Activated T-helper 9 cell treated with anti-CD3 and anti-CD28 coated beads, Interleukin-2, amount 50 U/mL, for 16 hours (primary cell): ENCODE measurements at places on chromosomes 1 and 21.

- no peak for DNase-seq
These were observed 104.3 kb downstream of the LACTBL1 start for GRCh38 chr1:22868331-22868730.

- DNase-seq, result no peak
These were observed 332.4 kb upstream of the ZP4 start for GRCh38 chr1:238223076-238223640.

- no peak for DNase-seq
These were observed 17.9 kb upstream of the PWP2 start for GRCh38 chr21:44089001-44089911.

- no peak for DNase-seq
These were observed 39.3 kb upstream of the TENT5C start for GRCh38 chr1:117566556-117566955.

GRCh38 chr1:161019751-161020495 lies 1.0 kb downstream of the F11R start:
- DNase-seq, result no peak

DNA sequence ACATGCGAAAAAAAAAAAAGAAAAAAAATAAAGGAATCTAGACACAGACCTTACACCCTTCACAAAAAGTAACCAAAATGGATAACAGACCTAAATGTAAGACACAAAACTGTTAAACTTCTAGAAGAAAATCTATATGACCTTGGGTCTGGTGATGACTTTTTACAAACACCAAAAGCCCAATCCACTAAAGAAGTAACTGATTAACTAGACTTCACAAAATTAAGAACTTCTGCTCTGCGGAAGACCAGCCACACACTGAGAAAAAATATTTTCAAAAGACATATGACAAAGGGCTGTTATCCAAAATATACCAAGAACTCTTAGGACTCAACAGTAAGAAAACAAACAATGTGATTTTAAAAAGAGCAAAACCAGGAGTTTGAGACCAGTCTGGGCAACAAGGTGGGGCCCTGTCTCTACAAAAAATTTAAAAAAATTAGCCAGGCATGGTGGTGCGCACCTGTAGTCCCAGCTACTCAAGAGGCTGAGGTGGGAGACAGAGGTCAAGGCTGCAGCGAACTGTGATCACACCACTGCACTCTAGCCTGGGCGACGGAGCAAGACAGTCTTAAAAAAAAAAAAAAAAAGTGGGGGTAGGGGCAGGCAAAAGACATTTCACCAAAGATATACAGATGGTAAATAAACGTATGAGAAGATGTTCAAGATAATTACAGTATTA lies 9.8 kb downstream of the PARP1 start:
- no peak for DNase-seq

GRCh38 chr1:86499987-86500593 lies 31.4 kb downstream of the CLCA1 start:
- no peak for DNase-seq

DNA sequence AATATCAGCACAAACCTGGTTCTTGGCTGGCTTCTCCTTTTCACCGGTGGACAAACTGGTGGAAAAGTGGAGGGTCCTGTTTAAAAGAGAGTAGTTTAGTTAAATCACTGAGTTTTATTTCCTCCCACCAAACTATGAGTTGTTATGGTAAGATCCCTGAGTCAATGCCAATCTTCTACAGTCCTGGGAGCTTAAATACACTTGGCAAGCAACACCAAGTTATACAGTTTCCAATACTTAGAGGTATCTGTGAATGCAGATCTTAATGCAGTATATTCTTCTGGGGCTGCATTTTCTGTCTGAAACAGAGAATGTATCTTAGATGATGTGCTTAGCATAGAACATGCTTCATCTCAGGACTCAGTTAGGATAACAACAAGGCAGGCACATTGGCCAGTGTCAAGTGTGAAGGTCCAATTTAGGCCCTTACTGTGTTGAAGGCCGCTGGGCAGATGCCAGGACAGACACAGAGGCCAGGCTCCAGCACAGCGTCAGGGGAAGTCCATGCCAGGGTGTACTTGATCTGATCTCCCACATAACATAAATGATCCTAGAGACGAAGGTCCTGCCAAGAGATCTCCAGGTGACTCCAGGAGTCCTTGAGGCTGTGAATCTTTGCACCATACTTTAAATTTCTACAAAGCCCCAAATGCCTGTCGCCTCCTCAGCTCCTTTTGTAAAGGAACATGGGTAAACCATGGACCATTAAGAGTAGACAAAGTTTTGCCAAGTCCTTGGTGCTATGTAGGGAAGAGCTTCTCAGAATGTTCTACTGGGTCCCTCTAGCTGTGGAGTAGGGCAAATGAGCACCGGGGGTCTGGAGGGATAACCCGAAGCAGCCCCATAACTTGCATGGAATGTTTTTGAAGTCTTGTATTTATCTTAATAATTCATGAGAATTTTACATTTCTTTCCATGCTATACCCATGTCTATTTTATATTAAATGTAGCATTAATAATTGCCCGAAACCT lies 76.8 kb downstream of the KCNJ15 start:
- DNase-seq, result no peak

- no peak for DNase-seq
These were observed 113.6 kb upstream of the IGSF21 start for GRCh38 chr1:17994046-17994445.

DNA sequence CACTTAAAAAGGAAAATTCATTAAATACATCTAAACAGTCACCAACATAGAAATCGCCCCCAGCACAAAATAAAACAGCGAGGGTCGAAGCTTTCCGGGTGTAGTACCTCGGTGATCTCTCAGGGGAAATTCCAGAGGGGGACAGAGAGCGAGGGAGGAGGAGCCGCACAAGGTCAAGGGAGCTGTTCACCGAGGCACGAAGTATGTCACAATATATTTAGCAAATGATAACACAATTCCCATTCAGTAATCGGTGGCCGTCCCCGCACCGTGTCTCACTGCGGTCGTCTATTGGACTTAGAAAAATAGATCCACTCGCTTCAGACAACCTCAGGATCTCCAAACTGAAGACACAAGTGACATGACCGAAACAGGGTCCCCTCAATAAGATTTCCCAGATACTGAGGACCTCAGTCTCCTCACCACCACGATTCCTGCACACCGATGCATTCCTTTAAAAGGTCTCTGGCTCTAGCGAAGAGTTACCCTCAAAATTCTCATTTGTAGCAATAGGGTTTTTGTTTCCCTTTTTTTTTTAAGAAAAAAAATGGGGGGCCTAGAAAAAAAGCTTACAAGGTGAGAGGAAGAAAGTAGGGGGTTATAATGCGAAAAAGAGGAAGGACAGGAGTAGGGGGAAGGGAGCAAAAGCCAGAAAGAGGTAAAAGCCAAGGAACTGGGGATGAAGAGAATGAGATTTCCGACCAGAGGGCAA lies 1.1 kb downstream of the LPGAT1 start:
- DNase-seq, result no peak

DNA sequence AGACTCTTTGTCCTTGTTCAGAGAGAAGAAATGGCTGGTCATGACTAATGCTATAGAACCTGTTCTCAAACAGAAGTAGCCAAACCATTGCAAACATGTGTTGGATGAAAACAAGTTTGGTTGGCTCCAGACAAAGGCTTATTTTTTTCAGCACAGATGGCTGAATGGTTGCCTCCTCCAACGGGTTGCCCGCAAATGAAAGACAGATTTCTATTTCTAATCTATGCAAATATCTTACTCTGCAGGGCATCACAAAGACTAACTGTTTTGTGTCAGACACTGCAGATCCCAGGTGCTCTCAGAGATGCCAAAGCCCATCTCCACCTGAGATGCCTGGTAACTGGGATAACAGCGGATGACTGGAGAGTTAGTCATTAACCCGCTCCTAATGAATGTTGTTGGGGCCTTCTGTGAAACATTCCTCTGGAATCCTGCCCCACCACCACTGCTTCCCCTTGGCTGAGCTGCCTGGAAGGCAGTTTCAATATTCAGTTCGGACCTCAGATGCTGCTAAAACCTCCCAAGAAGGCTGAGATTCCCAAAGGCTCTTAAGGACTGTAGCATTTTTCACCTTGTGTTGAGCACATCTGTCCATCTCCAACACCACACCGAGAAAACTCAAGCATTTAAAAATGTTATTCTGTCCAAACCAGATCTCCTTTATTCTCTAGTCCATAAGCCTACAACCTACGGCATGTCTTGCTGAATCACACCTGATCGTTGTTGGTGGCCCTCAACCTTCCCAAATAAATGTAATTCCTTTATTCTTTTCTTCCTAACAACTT lies 104.4 kb downstream of the PTPN14 start:
- no peak for DNase-seq

- DNase-seq, result no peak
These were observed 1.8 kb downstream of the PTBP2 start for GRCh38 chr1:96723377-96723776.

DNA sequence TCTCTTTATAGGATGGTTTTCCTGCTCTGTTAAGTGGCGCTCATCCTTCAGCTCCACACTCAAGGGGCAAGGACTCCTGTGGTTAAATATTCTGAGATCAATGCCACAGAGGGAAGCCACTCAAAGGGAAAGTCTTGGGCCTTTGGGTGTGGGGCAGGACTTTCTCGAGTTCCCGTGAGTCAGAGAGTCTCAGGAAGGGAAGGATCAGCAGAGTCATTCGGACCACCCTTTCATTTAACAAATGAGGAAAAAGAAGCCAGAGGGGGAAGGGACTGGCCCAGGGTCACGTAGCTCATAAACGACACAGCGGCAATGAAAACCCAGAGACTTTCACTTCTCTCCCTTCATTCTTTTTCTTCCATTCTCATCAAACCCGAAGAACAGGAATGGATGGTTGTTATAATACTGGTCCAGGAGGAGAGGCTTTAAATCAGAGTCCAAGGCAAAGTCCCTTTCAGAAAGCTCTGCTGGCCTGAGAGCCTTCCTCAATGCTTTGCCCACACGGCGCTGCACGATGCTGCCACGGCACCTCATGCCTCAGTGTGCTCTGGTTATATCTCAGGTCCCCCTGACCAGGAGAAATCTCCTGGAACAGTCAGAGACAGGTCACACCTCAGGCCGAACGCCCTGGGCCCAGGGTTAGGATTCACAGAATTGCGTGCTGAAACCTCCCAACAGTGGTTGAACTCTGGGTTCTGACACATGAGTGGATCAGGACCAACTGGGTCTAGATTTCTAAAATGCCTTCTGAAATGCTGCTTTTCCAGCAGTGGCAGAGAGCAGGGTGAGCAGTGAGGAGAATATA lies 65.3 kb downstream of the TENT5C start:
- DNase-seq, result no peak

DNA sequence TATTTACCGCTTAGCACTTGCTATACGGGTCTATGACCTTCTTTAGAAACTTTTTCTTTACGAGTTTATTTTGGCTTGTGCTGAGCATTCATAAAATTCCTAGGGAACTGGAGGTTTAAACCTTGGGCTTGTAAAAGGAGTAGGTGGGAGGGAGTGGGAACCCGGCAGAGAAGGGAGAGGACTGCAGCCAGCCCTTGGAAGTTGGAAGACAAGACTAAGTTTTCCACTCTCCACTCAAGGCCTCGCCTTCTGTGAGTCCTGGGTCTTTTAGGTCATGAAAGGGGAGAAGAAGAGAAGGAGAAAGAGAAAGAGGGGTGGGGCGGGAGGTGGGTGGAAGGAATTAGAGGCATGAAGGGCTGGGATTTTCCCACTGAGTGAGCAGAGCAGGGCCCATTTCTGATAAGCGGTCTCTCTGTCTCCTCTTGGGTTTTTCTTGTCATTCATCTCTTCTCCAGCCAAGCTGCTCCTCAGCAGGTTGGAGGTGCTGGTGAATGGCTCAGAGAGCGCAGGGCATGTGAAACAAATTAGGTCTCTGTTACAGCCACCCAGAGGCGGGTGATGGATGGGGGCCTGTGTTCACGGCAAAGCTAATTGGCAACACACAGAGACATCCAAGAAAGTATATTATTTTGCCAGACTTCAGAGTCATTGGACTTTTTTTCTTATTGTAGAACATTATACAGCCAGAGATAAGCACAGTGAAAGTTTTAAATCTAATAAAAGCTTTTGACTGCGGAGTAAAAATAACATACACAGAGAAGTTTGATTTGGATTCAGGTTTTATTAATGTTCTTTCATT lies 247.3 kb downstream of the FOXD2 start:
- DNase-seq, result no peak

GRCh38 chr1:227944931-227945890 lies 2.5 kb downstream of the WNT9A start:
- no peak for DNase-seq

GRCh38 chr1:149844650-149845255 lies 54.6 kb upstream of the BOLA1 start:
- no peak for DNase-seq

- DNase-seq, result no peak
These were observed 5.1 kb upstream of the LENEP start for GRCh38 chr1:154988058-154988954.

DNA sequence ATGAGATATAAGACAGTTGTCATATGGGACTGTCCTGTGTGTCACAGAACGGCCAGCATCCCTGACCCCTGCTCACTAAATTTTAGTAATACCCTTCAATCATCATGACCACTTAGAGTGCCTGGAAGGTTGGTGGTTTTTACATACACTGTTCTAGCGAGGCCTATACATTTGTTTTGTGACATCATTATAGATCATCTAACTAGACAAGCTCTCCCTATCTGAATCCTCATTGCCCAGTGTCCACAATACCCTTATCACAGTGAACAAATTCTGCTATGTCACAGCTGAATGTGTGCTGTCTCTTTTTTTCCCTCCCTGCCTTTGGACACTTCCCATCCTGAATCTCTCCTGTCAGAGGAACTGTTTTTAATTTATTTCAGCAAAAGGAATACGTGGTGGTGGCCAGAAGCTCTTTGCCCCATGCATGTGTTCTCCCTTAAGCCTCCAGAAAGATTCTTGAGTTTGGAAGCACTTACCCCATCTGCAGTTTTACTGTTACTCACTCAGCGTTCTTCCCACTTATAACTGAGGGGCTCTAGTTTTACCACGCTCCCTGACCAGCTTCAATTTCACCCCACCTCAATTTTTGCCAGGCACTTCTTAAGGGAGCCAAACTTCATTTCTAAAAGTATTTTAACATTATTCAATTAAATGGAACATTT lies 70.3 kb downstream of the OLFML2B start:
- DNase-seq, result no peak

- DNase-seq, result no peak
These were observed 20.2 kb downstream of the PADI1 start for GRCh38 chr1:17225140-17225539.

DNA sequence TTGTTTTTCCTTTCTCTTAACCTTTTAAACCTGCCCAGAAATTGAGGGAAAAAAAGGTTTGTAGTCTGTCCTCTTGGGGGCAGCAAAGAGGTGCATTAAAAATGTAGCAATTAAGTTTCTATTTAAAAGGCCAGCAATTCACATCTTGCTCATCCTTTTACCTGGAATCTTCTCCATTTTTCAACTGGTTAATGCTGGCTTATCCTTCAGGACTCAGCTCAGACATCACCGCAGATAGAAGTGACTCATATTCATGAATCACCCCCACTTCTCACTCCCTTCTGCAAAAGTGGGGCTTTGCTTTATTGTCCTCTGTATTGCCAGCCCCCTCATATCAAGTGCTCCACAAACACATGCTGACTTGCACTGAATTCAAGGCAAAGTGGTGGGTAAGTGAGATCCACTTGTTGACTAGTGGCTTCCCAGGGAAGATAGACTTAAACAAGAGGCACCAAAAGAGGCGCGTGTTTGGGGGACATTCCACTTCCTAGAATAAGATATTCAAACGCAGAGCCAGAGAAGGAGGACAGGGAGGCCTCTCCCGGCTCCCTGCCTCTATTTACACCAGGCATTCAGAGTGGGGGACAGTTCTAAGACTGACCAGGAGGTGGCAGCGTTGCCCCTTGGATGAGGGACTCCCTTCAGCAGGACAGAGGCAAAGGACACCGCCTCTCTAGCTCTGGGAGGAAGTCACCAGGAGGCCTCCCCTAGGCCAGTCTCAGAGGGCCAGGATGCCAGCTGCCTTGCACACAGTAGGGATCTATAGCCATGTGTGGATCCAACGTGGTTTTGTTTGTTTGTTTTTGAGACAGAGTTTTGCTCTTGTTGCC lies 23.2 kb upstream of the ZNF648 start:
- DNase-seq, result peak; percentile 48
